Activated T-cell treated with anti-CD3 and anti-CD28 coated beads for 24 hours (primary cell): ENCODE measurements at places on chromosomes 3 and 15.

DNA sequence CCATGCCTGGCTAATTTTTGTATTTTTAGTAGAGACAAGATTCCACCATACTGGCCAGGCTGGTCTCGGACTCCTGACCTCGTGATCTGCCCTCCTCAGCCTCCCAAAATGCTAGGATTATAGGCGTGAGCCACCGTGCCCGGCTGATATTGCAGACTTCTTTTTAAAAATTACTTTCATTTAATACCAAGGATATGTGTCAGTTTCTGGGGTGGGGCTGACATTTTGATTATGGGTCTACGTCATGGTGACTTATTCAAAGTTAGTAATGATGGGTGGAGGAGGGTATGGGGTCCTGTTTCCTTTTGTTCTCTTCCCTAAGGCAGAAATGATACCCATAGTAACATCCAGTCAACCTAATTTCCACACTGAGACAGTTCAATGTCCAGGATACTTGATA, 34.7 kb downstream of the GBE1 start:
- no peak for DNase-seq

DNA sequence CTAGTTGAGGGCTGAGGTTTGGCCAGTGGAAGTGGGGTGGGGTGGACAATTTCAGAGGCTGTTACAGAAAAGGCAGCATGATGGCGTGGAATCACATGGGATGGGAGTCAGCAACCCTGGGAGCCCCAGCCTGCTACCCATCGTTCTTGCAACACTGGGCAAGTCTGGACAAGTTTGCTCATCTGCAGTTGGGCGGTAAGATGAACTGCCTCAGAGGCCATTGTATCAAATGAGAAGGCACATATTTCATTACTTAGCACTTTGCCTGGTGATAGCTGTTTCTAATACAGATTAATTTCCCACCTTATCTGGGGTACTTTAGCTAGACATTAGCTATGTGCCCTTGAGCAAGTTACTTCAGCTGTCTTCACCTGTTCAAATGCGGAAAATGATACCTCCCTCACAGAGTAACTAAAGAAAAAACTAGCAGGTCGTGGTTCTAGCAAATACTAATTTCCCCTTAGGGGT, 248.9 kb downstream of the THSD4 start:
- DNase-seq = no peak

DNA sequence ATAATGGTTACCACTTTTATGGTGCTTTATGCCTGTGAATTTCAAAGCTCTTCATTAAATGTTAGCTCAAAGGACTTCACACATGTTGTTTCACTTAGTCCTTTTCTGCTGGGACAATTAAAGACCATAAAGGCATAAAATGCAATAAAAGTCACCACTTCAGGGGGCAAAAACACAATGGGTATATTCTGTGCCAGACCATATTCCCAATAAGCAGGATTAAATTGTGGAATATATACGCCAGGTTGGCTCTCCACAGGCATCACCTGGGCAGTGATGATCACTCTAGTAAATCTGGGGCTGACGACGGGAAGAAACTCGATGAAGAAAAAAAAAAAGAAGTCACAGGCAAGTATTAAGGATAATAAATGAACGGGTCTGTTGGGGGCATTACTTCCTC, 370.2 kb upstream of the CNTN4 start:
- DNase-seq = no peak

GRCh38 chr3:141544697-141545096, 57.9 kb downstream of the RASA2 start:
- no peak for DNase-seq

DNA sequence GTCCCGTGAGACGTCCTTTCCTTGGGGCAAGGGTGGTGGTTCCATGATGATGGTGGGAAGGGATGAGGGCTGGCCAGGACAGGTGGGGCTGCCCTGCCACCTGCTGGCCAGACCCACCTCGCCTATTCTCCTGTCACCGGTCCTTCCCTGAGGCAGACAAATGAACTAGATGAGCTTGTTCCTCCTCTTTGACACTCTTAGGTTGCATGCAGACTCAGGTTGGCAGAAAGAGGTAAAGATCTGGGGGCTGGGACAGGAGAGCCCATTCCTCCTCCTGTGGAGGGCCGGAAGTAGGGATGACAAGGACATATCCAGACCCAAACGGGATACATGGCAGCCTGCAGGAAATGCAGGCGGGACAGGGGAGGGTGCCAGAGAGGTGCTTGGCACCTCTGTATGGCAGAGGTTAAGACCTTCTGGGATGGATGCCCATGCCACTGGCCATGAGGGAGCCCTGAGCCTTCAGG, 38.6 kb downstream of the ACSBG1 start:
- peak; percentile 23 for DNase-seq
